Naive thymus-derived CD4-positive, alpha-beta T cell (primary cell): ENCODE measurements at places on chromosomes 7 and 10.

GRCh38 chr10:20817646-20818045 lies 79.5 kb downstream of the NEBL start:
- H3K36me3 ChIP-seq = no peaks in the 10 kb centered on the region
- H3K4me3 ChIP-seq = no peak overlapping the region
- H3K4me1 ChIP-seq = no peaks in the 10 kb centered on the region
- no peak overlapping the region for H3K27ac ChIP-seq
- H3K27me3 ChIP-seq = no peaks in the 10 kb centered on the region

DNA sequence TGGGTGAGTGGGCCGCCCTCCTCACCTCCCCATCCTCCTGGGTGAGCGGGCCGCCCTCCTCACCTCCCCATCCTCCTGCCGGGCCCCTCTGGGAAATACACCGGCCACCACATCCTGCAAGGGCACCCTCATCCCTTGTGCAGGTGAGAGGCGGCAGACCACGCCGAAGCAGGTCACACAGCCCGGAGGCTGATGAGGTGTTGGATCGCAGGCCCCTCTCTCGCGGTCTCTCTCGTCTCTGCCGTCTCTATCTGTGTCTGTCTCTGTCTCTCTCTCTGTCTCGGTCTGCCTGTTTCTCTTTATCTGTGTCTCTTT lies 30.8 kb upstream of the FOXL3 start:
- H3K27me3 ChIP-seq = no peaks in the 10 kb centered on the region
- no peak overlapping the region for H3K4me3 ChIP-seq
- DNase-seq = no peak
- no peaks in the 10 kb centered on the region for H3K4me1 ChIP-seq
- no peaks in the 10 kb centered on the region for H3K36me3 ChIP-seq

DNA sequence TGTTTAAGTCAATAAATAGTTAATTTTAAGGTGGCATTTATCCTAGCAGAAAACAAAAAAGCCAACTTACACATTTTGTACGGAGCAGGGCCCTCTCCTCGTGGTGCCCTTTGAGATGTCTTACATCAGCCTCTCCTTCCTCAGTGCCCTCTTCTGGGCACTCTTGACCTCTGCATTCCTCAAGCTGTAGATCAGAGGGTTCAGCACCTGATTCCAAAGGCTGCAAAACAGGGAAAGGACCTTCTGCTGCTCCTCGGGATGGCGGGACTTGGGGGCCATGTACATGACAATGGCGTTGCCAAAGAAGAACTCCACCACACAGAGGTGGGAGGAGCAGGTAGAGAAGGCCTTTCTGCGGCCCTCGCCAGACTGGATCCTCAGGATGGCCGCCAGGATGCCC lies 4.6 kb upstream of the OR2A14 start:
- H3K4me1 ChIP-seq = no peaks in the 10 kb centered on the region
- H3K36me3 ChIP-seq = no peaks in the 10 kb centered on the region
- no peak overlapping the region for H3K4me3 ChIP-seq
- H3K27ac ChIP-seq = no peak overlapping the region

- H3K4me3 ChIP-seq = no peak overlapping the region
- no peak overlapping the region for H3K27ac ChIP-seq
These were observed 33.1 kb downstream of the HABP2 start for GRCh38 chr10:113585949-113586348.

- H3K4me1 ChIP-seq = no peaks in the 10 kb centered on the region
- no peak overlapping the region for H3K27ac ChIP-seq
- no peaks in the 10 kb centered on the region for H3K27me3 ChIP-seq
- no peak overlapping the region for H3K4me3 ChIP-seq
- DNase-seq = no peak
- H3K36me3 ChIP-seq = no peaks in the 10 kb centered on the region
These were observed 420.4 kb downstream of the HTR7 start for GRCh38 chr10:90437452-90437851.

- no peak overlapping the region for H3K27ac ChIP-seq
- no peaks in the 10 kb centered on the region for H3K27me3 ChIP-seq
- H3K36me3 ChIP-seq = no peaks in the 10 kb centered on the region
- no peaks in the 10 kb centered on the region for H3K4me1 ChIP-seq
- no peak overlapping the region for H3K4me3 ChIP-seq
These were observed 37.2 kb upstream of the ZNF107 start for GRCh38 chr7:64628721-64629120.

DNA sequence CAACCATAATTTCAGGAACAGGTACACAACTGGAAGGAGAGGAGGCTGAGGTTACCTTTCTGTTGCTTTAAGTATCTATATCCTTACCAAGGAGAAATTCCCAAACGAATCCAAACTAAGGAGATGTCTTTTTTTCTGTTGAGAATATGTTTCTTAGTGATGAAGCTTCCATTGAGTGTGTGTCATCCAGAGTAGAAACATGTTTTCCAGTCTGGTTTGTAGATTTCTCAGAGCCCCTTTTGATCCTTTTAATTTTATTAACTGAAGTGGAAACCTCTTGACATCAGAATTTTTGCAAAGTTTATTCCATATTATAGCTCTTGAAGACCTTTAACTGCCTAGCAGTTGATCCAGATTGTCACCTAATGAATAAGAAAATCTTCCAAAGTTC lies 207.1 kb upstream of the FERD3L start:
- no peak overlapping the region for H3K27ac ChIP-seq
- no peaks in the 10 kb centered on the region for H3K27me3 ChIP-seq
- no peaks in the 10 kb centered on the region for H3K4me1 ChIP-seq
- no peaks in the 10 kb centered on the region for H3K36me3 ChIP-seq

DNA sequence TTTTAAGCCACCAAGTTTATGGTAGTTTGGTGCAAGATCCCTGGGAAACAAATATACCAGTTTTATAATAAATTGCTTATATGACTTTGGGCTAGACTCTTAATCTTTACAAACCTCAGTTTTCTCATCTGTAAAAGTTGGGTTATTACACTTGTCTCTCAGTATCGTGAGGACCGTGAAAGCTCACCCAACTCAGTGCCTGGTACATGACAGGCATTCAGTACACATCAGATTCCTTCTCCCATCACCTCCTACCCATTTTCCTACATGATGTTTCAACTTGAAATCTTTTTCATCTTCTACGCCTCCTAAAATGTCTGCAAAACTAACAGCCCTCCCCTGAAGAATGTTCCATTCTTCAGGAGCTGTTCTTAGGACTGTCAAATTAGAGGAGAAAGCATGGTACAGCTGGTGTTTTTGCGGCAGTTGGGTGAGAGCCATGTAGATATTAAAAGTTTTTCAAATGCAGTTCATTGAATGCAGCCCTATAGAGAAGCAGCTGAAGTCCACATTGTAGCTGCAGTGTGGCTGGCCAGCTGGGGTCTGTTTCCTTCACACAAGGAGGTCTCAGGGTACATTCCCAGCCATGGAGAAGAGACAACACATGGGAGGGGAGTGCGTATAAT lies 812.8 kb downstream of the LRMDA start:
- no peaks in the 10 kb centered on the region for H3K4me1 ChIP-seq
- no peaks in the 10 kb centered on the region for H3K27me3 ChIP-seq
- no peak for DNase-seq
- no peak overlapping the region for H3K4me3 ChIP-seq
- H3K36me3 ChIP-seq = no peaks in the 10 kb centered on the region
